ENCODE measurements at places on chromosomes 1 and 21.

DNA sequence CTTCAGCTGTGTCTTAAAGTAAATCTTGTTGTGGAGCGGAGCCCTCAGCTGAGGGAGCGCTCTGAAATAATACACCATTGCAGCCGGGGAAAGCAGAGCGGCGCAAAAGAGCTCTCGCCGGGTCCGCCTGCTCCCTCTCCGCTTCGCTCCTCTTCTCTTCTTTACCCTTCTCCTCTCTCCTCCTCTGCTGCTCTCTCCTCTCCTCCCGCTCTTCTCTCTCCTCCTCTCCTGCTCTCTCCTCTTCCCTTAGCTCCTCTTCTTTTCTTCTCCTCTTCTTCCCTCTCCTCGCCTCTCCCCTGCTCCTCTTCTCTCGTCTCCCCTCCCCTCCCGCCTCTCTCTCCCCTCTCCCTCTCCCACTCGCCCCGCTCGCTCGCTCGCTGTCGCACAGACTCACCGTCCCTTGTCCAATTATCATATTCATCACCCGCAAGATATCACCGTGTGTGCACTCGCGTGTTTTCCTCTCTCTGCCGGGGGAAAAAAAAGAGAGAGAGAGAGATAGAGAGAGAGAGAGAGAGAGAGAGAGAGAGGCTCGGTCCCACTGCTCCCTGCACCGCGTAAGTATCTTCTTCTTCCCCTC lies at the start of gene PROX1:
TSS of gene PROX1 (plus strand) at position 47 of the 580 bp plus-strand sequence. CDS start 8,563 bp downstream, outside the sequence.
- peak; percentile 85 for DNase-seq

- no peak for DNase-seq
These were observed 1.3 kb downstream of the KAZN start for GRCh38 chr1:14599800-14600199.

DNA sequence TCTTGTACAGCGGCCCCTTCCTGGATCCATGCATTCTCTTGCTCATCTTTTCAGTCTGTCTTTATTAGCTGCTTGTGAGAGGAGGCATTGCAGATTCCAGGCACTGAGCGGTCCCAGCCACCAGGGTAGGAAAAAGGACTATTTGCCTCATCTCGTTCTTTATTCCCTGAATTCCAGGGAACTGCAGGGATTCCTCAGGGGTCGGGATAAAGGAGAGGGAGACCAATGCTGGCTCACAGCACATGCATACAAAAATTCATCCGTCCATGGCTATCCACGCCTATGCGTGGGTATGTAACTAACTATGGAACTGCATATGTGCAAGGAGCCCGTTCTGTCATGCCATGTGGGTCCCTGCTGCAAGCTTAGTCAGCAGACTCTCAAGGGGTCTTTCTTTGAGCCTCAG lies 879 bp upstream of the PLPPR5 start:
- DNase-seq = no peak

- no peak for DNase-seq
These were observed 119.1 kb upstream of the DMRTA2 start for GRCh38 chr1:50542362-50542761.

GRCh38 chr1:151540982-151541377 lies 871 bp downstream of the TUFT1 start:
- no peak for DNase-seq

- no peak for DNase-seq
These were observed 6.0 kb upstream of the FCRL2 start for GRCh38 chr1:157782931-157783330.

DNA sequence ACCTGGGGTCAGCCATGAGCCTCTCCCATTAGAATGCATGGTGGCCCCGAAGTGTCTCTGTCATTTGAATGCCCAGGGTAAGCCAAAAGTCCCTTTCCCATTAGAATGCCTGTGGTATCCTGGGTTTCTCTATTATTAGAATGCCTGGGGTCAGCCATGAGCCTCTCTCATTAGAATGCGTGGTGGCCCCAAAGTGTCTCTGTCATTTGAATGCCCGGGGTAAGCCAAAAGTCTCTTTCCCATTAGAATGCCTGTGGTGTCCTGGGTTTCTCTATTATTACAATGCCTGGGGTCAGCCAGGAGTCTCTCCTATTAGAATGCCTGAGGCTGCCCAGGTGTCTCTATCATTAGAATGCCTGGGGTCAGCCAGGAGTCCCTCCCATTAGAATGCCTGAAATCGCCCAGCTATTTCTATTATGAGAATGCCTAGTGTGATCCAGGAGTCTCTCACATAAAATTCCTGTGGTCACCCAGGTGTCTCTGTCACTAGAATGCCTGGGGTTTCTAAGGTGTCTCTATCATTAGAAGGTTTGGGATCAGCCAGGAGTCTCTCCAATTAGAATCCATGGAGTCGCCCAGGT lies 65.5 kb downstream of the RNF187 start:
- DNase-seq = no peak

DNA sequence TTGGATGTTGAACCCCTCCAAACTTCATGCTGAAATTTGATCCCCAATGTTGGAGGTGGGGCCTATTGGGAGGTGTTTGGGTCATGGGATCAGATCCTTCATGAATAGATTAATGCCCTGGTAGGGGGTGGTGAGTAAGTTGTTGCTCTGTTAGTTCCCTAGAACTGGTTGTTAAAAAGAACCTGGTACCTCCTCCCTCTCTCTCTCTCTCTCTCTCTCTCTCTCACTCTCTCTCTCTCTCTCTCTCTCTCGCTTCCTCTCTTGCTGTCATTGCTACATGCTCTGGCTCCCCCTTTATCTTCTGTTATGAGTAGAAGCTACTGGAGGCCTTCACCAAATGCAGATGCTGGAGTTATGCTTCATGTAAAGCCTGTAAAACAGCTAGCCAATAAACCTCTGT lies 498.2 kb upstream of the NR5A2 start:
- DNase-seq = no peak

DNA sequence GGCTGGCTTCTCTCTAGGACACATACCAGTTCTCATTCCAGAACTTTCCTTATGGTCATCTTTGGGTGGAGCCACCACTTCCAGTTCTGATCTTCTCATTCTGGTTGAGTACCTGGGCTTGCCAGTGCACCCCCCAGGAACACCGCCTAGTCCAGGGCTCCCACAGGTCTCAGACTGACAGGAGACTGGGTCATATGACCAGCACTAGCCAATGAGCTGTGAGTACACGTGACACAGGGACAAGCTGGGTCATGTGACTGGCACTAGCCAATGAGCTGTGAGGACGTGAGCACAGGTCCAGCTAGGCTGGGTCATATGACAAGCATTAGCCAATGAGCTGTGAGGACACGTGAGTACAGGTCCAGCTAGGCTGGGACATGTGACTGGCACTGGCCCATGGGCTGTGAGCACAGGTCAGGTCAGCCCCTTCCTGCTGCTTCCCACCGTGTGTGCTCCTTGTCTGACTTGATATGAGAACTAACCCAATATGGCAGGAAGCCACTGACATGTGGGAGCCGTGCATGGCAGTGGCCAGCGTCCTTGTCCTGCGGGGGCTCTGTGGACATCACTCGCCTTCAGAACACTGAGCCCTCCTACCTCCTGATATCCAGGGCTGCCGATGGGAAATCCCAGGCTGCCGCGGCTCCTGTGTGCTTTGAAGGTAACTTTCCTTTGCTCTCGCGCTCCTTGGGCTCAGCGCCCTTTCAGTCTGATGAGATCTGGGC lies 22.7 kb downstream of the KRTAP10-1 start:
- DNase-seq = peak; percentile 8

- no peak for DNase-seq
These were observed 544.4 kb upstream of the PKN2 start for GRCh38 chr1:88139633-88140032.

DNA sequence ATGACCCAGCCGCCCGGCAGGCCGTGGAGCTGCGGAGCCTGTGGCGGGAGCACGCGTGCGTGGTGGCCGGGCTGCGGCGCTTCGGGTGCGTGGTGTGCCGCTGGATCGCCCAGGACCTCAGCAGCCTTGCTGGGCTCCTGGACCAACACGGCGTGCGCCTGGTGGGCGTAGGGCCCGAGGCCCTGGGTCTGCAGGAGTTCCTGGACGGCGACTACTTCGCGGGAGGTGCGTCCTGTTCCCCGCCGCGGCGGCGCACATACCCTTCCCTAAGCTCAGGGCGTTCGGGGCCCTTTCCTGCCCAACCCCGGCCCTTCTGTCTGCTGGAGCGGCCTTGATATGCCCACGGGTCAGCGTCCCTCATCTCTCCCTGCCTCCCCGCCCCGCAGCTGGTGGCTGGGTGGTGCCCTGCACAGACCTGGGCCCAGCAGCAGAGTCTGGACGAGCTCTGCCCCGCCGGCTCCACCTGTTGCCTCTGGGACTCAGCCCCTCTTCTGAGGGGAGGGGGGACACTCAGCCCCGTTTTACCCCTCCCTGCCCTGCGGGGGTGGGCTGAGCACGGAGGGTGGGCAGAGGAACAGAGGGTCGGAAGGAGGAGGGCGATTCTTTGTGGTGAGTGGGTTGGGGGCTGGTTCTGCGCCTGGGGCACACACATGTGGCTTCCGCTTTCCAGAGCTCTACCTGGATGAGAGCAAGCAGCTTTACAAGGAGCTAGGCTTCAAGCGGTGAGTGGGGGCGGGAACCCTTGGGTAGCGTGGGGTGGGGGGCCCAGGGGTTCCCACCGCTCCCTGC lies 688 bp downstream of the PRXL2B start:
- DNase-seq = no peak

DNA sequence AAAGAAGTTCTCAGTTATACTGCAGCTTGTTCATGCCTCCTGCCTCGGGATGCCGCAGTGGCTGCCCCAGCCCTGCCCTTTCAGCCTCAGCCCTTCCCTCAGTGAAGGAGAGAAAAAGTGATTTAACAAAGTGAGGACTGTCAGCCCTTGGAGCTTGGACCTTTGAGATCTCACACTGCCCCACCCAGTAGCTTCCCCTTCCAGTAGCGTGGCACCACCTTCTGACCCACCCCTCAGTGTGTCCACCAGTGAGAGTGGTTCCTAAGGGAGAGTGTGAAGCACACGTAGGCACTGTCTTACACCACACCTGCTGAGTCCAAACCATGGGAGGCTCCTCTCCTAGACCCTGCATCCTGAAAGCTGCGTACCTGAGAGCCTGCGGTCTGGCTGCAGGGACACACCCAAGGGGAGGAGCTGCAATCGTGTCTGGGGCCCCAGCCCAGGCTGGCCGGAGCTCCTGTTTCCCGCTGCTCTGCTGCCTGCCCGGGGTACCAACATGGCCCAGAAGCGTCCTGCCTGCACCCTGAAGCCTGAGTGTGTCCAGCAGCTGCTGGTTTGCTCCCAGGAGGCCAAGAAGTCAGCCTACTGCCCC lies at the start of gene CDA:
TSS of gene CDA (plus strand) at position 464 of the 592 bp plus-strand sequence. CDS start at position 497, 33 bp downstream.
- DNase-seq = no peak

DNA sequence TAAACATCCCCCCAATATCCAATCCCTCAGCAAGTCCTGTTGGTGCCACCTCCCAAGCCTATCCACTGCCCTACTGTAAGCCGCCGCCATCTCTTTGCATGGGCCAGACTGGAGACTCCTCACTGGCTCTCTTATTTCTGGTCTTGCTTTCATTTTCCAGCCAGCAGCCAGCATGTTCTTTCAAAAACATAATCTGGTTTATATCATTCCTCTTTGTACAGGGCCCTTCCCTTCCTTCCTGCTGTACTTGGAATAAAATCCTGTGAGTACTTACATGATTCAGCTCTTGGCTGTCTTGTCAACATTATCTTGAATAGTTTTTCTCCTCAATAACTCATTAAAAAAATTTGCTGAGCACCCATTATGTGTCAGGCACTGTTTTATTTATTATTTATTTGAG lies 28.2 kb downstream of the TLR5 start:
- DNase-seq = no peak

DNA sequence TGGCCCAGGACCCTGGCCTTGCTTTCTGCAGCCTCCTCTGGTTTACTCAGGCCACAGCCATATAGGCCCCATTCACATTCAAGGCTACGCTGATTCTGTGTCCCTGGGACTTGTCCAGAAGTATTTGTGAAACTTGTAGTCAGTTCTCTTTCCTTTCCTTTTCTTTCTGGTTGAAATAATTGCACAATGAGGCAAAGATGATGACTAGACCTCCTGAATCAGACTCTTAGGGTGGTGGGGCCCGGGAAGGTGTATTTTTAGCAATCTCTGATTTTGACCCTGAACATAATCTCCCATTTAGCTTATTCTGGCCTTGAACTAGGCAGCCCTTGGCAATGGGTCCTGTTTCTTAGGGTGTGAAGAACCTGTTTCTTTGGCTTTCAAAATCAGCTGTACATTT lies 39.9 kb downstream of the STUM start:
- no peak for DNase-seq

DNA sequence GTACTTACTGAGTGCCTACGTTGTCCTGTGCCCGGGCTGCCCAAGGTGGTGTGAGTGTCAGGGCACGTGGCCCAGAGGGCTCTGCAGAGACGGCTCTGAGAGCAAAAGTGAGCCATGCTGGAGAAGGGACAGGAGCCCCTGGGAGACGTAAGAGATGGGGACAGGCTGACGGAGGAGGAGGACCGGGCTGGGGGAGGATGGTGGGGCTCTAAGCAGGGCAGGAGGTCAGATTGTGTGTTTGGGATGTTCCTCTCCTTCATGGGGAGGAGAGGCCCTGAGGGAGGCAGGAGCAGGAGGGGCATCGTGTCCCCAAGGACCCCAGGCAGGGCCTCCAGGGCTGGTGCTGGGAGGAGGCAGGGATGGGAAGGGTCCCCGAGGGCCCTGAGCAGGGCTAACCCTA lies 158.9 kb downstream of the PCBP3 start:
- DNase-seq = no peak

GRCh38 chr1:180623579-180624347 lies 8.1 kb upstream of the XPR1 start:
- no peak for DNase-seq

- DNase-seq = no peak
These were observed 29.3 kb downstream of the RSPH1 start for GRCh38 chr21:42466700-42467099.

DNA sequence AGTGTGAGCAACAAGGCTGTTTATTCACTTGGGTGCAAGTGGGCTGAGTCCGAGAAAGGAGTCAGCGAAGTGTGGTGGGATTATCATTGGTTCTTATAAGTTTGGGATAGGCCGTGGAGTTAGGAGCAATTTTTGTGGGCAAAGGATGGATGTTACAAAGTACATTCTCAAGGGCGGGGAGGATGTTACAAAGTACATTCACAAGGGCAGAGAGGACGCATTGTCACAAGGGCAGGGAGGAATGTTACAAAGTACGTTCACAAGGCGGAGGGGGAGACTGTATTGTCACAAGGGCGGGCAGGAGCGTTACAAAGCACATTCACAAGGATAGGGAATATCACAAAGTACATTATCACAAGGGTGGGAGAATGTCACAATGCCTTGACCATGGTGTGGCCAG lies 5.2 kb upstream of the TMEM183A start:
- DNase-seq = no peak

DNA sequence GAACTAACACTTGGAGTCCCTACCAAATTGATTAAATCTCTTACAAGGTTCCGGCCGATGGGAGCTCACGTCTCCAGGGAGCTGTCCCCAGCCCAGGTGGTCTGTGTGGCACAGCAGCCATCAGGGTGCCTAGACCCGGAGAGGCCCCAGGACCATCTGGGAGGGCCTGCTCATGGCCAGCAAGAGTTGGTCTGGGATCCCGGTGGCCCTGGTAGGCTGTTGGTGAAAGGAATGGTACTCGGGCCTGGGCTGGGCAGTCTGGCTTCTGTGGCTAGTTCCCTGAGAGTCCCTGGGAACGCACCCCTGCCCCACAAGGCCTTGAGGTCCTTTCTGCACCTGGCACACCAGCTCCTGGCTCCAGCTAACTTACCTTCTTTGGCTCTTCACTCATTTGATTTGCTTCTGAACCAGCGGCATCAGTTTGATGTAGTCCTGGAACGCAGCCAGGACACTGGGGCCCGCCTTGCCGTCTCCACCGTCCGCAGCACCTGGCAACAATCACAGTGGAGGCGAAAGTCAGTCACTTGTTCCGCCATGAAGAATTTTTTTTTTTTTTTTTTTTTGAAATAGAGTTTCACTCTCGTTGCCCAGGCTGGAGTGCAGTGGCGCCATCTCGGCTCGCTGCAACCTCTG lies 62.5 kb downstream of the SCCPDH start:
- DNase-seq = no peak

Data from fibroblast of upper back skin (primary cell).